ENCODE measurements at places on chromosomes 12 and 14.

DNA sequence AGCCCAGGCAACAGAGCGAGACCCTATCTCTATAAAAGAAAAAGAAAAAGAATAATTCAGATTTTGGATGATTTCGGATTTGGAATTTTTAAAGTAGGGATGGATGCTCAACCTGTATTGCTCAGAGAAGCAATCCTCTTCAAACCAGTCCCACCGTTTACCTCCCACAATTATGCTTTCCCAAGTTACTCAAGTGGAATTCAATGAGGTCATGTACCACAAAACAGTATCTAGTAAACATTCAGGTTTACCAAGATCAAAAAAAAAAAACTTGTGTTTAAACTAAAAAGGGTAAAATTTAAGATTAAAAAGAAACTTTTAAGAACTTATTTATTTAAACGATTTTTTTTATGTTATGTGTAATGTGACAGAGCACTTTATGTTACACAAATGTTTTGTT lies 2.5 kb downstream of the KDM5A start:
- DNase-seq: no peak

DNA sequence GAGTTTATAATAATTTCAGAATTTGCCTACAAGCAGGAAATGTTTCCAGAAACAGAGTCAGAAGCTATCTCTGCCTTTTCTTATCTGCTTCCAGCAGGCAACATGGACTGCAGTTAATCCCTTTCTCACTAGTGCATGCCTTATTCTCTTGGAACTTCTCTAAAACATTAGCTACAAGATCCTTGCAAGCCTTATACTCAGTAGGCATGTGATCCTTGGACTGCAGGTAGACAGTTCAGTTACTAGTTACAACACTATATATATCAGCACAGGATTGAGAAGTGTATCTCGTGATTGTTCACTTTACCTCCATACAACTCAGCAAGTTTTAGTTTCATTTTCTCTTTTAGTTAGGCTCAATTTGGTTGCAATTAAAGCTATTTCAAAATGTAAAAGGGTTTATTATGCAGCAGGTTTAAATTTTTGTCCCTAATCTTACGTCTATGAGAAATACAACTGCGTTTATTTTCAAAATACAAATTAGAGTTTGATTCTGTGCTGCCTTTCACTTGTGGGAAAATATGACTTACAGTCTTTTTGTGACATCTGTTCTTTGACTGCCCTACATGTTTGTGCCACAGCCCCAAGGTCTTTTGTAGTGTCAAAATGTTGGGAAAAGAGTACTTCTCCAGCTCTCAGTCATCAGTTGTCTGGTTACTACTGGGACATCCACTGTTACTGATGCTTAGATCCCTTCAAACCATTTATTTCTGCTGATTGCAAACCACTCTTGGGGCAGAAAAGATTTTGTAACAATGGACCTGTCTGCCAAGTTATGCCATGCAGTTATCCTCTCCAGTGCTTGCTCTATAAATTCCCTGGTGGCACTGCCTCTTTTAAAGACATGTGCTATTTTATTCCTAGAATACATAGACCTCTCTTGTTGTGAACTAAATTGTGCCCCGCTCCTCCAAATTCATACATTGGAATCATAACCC lies 709.0 kb upstream of the FOXG1 start:
- DNase-seq: no peak

DNA sequence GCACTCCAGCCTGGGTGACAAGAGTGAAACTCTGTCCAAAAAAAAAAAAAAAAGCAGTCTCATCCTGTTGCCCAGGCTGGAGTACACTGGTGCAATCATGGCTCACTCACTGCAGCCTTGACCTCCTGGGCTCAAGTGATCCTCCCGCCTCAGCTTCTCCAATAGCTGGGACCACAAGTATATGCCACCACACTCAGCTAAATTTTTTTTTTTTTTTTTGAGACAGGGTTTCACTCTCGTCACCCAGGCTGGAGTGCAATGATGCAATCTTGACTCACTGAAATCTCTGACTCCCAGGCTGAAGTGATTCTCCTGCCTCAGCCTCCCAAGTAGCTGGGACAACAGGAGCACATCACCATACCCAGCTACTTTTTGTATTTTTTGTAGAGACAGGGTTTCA lies 5.2 kb upstream of the CNPY2 start:
- peak; percentile 29 for DNase-seq

DNA sequence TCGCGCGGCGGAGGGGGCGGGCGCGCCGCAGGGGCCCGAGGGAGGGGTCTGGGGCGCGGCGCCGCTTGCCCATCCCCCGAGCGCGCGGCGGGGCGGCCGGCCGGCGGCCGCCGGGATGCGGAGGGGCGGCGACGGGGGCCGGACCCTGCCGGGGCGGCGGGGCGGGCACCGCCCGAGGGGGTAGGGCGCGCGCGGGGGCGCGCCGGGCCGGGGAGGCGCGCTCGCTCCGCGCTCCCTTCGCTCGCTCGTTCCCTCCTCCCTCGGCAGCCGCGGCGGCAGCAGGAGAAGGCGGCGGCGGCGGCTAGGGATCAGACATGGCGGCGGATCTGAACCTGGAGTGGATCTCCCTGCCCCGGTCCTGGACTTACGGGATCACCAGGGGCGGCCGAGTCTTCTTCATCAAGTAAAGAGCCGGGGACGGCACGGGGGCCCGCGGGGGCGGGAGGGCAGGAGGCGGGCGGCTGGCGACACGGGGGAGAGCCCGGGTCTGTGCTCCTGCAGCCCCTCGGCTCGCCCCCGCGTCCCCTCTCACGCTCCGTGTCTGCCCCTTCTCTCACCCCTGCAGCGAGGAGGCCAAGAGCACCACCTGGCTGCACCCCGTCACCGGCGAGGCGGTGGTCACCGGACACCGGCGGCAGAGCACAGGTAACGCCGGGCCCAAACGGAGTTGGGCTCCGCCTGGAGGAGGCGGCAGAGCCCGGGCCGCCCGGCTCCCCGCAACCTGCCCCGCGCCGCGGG lies at the start of gene PLEKHA5:
TSS of gene PLEKHA5 (plus strand) at position 248 of the 738 bp plus-strand sequence. CDS start at position 315, 67 bp downstream.
- peak; percentile 10 for DNase-seq

- DNase-seq: peak; percentile 26
Measured at GRCh38 chr12:95633049-95633731, 81.9 kb upstream of the USP44 start.

- DNase-seq: no peak
Measured at GRCh38 chr14:93332397-93332852, 411 bp downstream of the BTBD7 start.

Data from stimulated activated CD4-positive, alpha-beta T cell treated with anti-CD3 and anti-CD28 coated beads, Interleukin-1b, Interleukin-23, amount 100 ng/mL, for 48 hours (primary cell).